Activated CD4-positive, alpha-beta T cell treated with anti-CD3 and anti-CD28 coated beads for 4 hours (primary cell): ENCODE measurements at places on chromosomes 16 and 17.

GRCh38 chr17:45353043-45353442, 36.2 kb upstream of the MAP3K14 start:
- peak; percentile 32 for DNase-seq

- no peak for DNase-seq
These were observed 2.0 kb downstream of the YWHAE start for GRCh38 chr17:1398028-1398427.

DNA sequence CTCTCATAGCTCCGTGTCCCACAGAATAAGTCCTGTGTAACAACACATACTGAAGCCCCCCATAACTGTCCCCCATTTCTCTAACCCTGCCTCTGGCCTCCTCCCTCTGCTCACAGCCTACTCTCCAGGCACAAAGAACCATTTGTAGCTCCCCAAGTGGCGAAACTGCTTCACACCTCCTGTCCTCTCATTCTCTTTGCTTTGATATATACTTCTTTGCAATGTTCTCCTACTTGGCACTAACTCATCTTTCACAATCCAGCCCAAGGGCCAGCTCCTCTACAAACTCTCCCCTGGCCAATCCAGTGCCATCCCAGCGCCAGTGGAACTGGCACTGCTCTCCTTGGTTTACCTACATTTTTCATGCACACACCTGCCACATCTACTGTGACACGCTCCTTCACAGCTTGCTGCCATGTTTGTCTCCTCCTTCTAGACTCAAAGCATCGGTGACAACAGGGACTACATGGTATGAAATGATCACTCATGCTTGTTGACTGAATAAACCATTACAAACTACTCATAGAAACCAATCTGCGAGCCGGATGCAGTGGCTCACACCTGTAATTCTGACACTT, 12.8 kb downstream of the CYTH1 start:
- no peak for DNase-seq

GRCh38 chr16:76899767-76900166, 291.2 kb upstream of the MON1B start:
- DNase-seq, result no peak

DNA sequence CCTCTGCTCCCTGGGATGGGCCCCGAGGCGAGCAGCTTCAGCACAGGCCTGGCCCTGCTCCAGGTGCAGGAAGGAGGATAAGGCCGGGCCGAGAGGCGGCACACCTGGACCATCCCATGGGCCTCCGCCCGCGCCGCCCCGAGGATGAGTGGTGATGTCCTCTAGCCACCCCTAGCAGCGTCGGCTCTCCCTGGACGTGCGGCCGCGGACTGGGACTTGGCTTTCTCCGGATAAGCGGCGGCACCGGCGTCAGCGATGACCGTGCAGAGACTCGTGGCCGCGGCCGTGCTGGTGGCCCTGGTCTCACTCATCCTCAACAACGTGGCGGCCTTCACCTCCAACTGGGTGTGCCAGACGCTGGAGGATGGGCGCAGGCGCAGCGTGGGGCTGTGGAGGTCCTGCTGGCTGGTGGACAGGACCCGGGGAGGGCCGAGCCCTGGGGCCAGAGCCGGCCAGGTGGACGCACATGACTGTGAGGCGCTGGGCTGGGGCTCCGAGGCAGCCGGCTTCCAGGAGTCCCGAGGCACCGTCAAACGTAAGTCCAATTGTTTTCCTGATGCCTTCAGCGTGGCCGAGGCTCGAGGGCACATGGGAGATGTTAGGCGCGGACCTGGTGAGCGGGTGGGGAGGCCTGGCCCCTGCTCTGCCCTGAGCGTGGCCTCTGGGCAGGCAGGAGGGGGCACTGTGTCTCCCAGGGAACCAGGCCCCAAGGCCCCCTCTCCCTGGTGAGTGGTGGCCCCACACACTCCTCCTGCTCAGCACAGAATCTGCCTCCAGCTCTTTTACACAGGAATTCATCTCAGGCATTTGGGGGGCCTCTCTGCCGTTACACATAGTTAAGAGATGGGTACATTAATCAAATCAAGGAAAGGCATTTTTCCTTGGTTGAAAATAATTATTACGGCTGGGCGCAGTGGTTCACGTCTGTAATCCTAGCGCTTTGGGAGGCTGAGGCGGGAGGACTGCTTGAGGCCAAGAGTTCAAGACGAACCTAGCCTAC, 855 bp downstream of the TMEM204 start:
- DNase-seq, result no peak

DNA sequence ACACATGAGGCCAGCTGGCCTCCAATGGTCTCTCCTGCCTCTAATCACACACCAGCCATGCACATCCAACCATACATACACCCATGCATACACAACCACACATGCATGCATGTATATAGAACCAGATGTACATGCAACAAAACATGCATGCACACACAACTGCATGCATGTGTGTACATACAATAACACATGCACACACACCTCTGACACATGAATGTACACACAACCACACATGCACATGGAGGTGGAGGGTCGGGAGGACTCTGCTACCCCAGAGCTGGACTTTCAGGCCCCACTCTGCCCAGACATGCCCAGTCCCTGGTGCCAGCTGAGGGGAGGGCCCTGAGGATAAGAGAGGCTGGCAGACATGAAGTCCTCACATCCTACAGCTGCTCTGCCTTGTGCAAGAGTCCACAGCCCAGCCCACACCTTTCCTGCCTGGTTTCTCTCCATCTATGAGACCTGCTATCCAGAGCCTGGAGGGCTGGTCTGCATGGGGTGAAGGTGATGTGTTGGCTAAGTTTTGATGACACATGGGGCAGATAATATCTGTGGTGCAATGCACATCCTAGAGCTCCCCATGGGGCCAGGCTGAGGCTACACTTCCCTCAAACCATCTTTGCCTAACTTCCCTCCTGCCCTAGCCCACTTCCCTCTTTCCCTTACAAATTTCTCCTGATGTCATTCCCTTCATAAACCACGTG, 50.9 kb upstream of the SDK2 start:
- no peak for DNase-seq

DNA sequence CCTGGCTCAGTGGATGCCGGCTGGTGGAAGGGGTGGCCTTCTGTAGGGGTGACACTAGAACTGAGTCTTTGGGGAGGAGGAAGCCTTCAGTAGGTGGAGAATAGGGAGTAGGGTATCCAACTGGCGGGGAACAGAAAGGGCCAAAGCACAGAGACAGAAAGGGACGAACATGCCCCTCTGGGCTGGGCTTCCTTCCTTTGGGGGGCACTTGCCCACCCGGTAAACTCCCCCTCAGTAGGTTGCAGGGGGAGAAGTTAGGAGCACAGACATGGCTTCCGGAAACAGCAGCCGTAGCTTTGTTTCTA, 774 bp downstream of the ENGASE start:
- DNase-seq, result peak; percentile 25

GRCh38 chr17:56514264-56514663, 79.2 kb upstream of the NOG start:
- DNase-seq, result no peak

DNA sequence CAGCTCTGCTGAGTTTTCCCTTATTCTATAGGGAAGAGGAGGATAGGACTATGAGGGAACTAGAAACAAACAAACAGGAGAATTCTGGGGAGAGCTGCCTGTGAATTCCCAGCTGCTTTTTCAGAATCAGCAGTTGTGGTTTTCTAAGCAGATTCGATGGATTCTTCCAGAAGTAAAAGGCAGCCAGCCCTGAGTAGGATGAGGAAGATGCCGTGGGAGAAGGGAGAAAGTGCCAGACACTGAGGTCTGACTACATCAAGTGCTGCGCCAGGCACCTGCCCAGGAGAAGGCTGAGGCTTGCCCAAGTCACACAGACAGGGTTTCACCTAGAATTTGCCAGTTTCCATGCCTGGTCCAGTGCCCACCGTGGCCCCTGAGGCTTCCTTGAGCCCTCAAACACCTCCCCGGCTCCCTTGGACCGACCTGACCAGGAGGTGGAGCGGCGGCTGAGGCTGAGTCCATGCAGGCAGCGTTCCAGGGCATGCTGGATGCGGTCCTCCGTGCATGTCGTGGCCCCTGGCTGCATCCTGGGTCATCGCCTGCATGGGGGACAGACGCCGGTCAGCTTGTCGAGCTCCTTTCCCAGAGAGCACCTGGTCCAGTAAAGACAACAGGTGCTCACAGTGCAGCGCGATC, 43.6 kb upstream of the PIK3R6 start:
- no peak for DNase-seq

DNA sequence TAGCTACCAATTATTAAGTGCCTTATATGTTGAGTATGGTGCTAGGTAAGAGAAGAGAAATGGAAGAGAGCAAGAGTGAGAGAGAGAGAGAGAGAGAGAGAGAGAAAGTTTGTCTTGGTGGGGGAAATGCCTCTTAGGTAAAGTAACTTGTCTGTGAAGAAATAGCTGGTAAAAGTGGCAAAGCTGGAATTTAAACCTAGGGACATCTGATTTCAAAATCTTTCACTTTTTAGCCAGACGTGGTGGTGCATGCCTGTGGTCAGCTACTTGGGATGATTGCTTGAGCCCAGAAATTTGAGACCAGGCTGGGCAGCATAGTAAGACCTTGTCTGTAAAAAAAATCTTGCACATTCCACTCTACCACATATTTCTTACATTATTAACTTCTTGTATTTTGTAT, 23.0 kb upstream of the CDR2 start:
- DNase-seq, result no peak

- DNase-seq, result peak; percentile 96
These were observed at the start of gene SUMO2 for GRCh38 chr17:75182569-75183436. TSS of gene SUMO2 (minus strand) at chr17:75182959. CDS start at chr17:75182834, 125 bp downstream.

- no peak for DNase-seq
These were observed 4.9 kb downstream of the TNRC6A start for GRCh38 chr16:24734382-24734781.

- DNase-seq, result no peak
These were observed 235.7 kb upstream of the AXIN2 start for GRCh38 chr17:65797101-65797500.

- DNase-seq, result no peak
These were observed 79.6 kb upstream of the TEKT1 start for GRCh38 chr17:6910987-6911603.

DNA sequence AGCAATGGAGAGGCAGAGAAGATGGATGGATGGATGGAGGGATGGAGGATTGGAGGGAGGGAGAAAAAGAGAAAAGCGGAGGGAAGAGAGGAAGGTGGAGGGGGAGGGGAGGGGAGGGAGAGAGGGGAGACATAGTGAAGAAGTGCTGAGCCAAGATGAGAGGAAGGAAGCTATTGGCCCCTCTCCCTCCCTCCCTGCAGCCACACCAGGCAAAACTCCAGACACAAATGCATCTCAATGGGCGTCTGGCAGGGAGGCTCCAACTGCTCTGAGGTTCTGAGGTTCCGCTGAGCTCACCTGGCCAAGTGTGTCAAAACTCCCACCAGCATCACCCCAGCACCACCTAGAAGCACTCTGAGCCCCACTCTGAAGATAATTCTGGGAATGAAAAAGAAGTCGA, 26.9 kb upstream of the PHB1 start:
- DNase-seq, result no peak

GRCh38 chr16:86222547-86222946, 287.8 kb upstream of the FOXF1 start:
- no peak for DNase-seq

- DNase-seq, result peak; percentile 95
These were observed at the start of gene TBX21 for GRCh38 chr17:47733047-47733673. TSS of gene TBX21 (plus strand) at chr17:47733236. CDS start at chr17:47733455, 219 bp downstream.

DNA sequence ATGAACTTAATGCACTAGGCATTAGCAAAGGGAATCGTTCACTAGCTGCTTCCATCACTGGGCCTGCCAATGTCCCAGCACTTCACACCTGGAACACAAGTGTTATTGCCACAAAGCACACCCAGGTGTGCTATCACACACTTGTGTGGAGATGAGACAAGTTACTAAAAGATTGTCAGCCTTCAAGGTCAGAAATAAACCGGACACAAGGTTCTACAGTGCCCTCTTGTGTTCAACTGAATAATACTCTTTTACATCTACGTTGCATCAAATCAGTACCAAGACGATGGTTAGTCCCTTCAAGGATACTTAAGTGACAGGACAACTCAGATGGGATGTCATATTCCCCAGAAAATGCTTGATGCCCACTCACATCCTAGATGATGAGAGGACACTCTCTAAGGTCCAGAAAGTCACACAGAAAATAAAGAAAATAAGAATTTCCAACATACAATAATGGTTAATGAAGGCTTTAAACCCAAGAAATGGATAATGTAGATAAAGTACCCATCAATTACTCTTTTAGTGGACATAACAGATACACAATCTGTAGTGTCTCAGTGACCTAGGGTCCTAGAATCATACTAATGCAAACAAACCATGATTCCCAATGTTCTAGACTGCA, 16.4 kb upstream of the GLG1 start:
- no peak for DNase-seq

GRCh38 chr16:2776500-2777139, 460 bp downstream of the ELOB start:
- no peak for DNase-seq

- no peak for DNase-seq
These were observed 129.6 kb upstream of the CDH13 start for GRCh38 chr16:82497139-82497538.

DNA sequence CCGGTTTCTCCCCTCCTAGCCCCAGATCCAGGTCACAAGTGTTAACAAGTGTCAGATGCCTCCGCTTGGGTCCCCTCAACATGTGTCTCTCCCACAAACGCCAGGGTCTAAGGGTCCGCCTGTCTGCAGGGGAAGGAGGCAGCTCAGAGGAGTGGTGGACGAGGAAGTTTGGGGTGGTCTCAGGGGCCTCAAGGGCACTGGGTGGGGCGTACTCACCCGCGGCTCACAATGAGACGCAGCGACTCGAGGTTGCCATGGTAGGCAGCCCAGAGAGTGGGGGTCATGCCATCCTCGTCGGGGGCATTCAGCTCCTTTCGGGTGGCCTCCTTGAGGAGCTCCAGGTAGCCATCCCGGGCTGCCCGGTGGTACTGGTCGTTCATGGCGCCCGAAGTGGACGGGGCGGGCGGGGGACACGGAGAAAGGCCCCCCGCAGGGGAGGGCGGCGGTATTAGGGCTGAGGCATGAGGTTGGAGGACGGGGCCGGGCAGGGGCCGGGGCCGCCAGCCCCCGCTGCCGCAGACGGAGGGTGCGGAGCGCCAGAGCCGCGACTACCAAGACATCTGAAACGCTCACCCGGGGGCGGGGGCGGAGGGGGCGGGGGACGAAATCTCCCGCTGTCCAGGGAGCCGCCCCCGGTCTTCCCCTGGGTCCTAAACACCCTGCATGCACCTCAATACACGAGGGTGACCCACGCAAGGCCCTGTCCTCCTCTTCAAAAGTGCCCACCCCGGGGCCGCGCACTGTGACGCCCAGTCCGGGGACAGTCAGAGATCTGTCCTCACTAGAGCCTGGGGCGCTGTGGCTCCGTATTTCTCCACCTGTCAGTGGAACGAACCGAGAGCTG, at the start of gene USH1G:
Gene USH1G, minus strand, starts transcription at position 562 of the 844 bp plus-strand sequence. Its CDS starts 182 bp downstream, at position 380.
- no peak for DNase-seq

GRCh38 chr16:87464691-87465300, 28.0 kb downstream of the ZCCHC14 start:
- peak; percentile 28 for DNase-seq

- no peak for DNase-seq
These were observed 65.9 kb upstream of the TNRC6C start for GRCh38 chr17:77892469-77893143.

- no peak for DNase-seq
These were observed 22.2 kb downstream of the CDK5RAP3 start for GRCh38 chr17:47993031-47993564.

GRCh38 chr17:43766413-43767052, 7.9 kb upstream of the SOST start:
- DNase-seq, result peak; percentile 43

- DNase-seq, result peak; percentile 35
These were observed 79.6 kb upstream of the ATP2A3 start for GRCh38 chr17:4043862-4044261.
